CD4-positive, CD25-positive, alpha-beta regulatory T cell (primary cell): ENCODE measurements at places on chromosomes 13 and 19. TPM values are rescaled to one million over a fixed set of nuclear protein-coding genes. Genes with fewer than 3 reads are reported as not detected.

ZNF320 gene
- 5.4 TPM for polyA plus RNA-seq

NAPA gene
- 93.0 TPM for polyA plus RNA-seq

MRPL57 gene
- 56.6 TPM for polyA plus RNA-seq

ZNF175 gene
- polyA plus RNA-seq, result 3.8 TPM

CEACAM7 gene
- not detected for polyA plus RNA-seq

PNMA8B gene
- 0.62 TPM for polyA plus RNA-seq

NFIX gene
- polyA plus RNA-seq, result 0.15 TPM

RNF113B gene
- not detected for polyA plus RNA-seq

PLIN4 gene
- polyA plus RNA-seq, result not detected

ANGPTL8 gene
- polyA plus RNA-seq, result not detected

CYP2F1 gene
- polyA plus RNA-seq, result not detected

SPRY2 gene
- polyA plus RNA-seq, result not detected

NEK5 gene
- not detected for polyA plus RNA-seq

IL27RA gene
- 75.6 TPM for polyA plus RNA-seq

KLK3 gene
- not detected for polyA plus RNA-seq

ZNF546 gene
- polyA plus RNA-seq, result 5.6 TPM

ZNF583 gene
- polyA plus RNA-seq, result 7.3 TPM

CEACAM4 gene
- 24.4 TPM for polyA plus RNA-seq
